Peyer's patch (tissue), 4 donors: ENCODE measurements at places on chromosomes 2 and 18. TPM values are rescaled to one million over a fixed set of nuclear protein-coding genes. Genes with fewer than 3 reads are reported as not detected.

Gene CXCR1
- total RNA-seq: not detected

DNA sequence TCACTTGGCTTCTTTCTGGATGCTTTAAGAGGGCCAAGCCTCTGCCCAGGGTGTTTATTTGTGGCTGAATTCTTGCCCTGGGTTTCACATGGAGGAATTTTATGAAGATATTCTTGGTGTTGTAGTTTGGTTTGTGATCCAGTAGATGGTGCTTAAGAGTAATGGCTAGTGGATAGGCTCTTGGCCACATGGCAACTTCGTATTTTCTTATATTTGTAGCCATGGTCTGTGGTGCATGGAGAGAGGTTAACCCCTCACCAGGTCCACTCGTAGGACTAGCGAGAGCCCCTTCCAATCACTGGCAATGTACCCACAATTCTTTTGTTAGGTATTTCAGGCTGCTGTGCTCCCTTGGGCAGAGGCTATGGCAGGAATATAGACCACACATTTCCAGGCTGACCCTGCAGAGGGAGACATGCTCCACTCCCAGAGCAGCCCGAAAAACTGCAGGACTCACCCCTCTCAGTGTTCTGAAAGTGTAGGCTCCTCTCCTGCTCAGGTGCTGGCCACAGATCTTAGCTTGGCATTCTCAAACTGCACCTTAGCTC lies 582.1 kb upstream of the SETBP1 start:
- no peak overlapping the region for H3K4me3 ChIP-seq
- no peaks in the 10 kb centered on the region for H3K36me3 ChIP-seq
- no peak overlapping the region for H3K27ac ChIP-seq
- no peaks in the 10 kb centered on the region for H3K4me1 ChIP-seq

Gene CCT7
- 131 TPM for total RNA-seq

GRCh38 chr2:161915121-161915520 lies 158.9 kb downstream of the DPP4 start:
- no peak overlapping the region for H3K27ac ChIP-seq
- H3K4me3 ChIP-seq: no peak overlapping the region
- H3K36me3 ChIP-seq: no peaks in the 10 kb centered on the region
- DNase-seq: no peak
- no peaks in the 10 kb centered on the region for H3K4me1 ChIP-seq

Gene ITPRIPL1
- not detected for total RNA-seq

Gene TBR1
- not detected for total RNA-seq

GRCh38 chr2:97936881-97937280 lies 58.9 kb downstream of the TMEM131 start:
- H3K27me3 ChIP-seq: no peaks in the 10 kb centered on the region
- DNase-seq: no peak
- no peak overlapping the region for H3K4me3 ChIP-seq
- H3K36me3 ChIP-seq: no peaks in the 10 kb centered on the region
- no peak overlapping the region for H3K27ac ChIP-seq

DNA sequence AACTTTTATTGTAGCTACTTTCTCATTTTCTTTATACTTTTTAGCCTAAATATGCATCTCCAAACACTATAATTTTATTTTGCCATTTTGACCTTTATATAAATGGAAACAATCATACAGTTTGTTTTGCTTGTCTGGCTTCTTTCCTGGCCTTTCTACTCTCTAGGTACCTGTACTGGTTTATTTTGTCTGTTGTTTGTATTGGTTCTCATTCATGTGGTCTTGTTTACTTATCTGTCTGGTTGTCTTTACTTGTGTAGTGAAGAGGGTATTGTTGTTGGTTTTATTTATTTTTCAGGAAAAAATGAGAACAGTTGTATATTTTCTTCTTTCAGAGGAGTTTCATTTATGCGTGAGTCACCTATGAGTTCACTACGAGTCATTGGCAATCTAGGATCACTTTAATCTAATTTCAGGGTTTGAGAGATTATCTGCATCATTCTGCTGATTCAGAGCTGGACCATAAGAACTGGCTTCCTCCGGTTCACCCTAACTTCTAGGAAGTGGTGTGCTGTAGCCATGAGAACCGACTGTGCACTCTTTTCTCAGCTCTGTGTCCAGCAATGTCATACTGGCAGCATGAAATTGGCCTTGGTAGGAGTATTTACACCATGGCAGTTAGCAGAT lies 33.1 kb upstream of the HDAC4 start:
- no peaks in the 10 kb centered on the region for H3K27me3 ChIP-seq
- no peaks in the 10 kb centered on the region for H3K36me3 ChIP-seq
- H3K4me3 ChIP-seq: no peak overlapping the region
- H3K4me1 ChIP-seq: no peaks in the 10 kb centered on the region
- H3K27ac ChIP-seq: no peak overlapping the region
- no peak for DNase-seq

Gene LOXHD1
- 0.83 TPM for total RNA-seq

DNA sequence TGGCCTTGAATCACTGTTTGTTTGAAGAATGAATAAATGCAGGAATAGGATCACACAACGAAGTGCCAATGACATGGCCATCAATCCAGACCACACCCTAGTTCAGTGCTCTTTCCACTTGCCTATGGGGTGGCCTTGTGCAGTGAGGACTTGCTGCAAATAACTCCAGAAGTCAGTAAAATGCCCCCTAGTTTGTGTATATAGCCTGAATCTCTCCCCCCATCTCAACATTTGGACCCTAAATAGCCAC lies 299 bp downstream of the FABP1 start:
- DNase-seq: no peak
- no peaks in the 10 kb centered on the region for H3K4me1 ChIP-seq
- no peaks in the 10 kb centered on the region for H3K36me3 ChIP-seq
- peak overlapping the region; percentile 96 for H3K27ac ChIP-seq

DNA sequence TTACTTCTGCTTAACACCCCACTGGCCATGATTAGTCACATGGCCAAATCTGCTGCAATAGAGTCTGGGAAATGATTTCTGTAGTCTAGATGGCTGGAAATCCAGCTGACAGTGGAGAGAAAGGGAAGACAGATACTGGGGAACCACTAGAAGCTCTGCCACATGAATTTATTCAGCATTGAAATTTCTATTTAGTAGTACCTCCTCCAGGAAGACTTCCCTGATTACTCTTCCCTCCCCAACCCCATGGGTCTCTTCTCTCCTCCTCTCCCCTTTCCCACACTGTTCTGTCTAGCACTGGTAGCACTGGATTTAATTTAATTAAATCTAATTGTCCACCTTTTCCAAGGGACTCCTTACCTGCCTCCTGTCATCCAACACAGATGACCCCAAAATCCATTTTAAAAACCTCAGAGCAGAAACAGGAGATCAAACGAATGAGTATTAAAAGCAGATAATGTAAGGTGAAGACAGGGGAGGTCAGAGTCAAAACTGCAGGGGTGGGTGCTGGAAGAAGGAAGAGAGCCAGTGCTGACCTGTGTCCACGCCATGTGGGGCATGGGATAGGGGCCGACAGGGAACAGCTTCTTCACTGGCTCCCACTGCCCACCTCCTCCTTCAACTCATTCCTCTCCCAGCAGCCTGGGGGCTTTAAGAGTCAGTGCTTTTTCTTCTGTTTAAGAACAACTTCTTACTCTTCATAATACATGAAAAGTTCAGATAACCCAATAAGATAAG lies 169.2 kb upstream of the HS6ST1 start:
- H3K4me1 ChIP-seq: no peaks in the 10 kb centered on the region
- H3K4me3 ChIP-seq: no peak overlapping the region
- no peaks in the 10 kb centered on the region for H3K27me3 ChIP-seq
- peak; percentile 7 for DNase-seq

GRCh38 chr2:191030521-191031154 lies 16.7 kb upstream of the STAT1 start:
- H3K4me1 ChIP-seq: no peaks in the 10 kb centered on the region
- no peak overlapping the region for H3K27ac ChIP-seq
- no peak overlapping the region for H3K4me3 ChIP-seq
- no peaks in the 10 kb centered on the region for H3K27me3 ChIP-seq
